NCI-H2081 (cell line): ENCODE measurements at places on chromosomes 4 and X.

- DNase-seq: no peak
Measured at GRCh38 chrX:11632732-11633131, 33.0 kb downstream of the ARHGAP6 start.

DNA sequence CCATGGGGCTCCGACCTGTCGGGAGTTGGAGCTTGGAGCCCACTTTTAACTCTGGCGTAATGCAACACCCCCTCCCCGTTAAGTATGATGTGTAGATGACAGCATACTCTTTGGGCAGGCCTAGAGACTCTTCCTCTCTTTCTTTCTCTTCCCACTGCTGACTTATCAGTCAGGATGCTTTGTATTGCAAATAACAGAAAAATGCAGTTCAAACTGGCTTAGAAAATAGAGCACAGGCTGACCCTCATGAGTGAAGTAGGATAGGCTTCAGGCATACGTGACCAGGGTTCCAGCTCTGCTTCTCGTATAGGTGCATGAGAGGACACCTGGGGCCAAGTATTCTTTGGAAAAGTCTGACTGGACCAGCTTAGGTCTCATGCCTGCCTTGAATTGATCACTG, 23.3 kb upstream of the RNF4 start:
- DNase-seq: no peak

DNA sequence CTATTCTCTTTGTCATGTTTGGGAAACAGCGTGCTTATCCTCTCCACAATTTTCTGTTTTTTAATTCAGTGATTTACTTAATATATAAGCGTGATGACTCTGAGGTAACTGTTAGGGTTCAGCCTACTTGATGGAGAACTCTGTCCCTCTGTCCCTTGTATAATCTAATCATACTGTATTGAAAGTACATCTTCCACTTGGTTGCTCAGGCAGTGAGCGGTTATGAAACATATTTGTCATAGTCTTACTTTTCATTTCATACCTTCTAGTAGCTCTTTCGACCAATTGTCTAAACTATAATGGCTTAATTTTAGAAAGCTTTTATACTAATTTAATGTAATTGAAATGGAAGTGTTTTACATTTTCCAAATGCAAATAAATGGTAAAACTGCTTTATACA, 469.0 kb downstream of the TLL1 start:
- DNase-seq: no peak

- peak; percentile 17 for DNase-seq
Measured at GRCh38 chrX:153554519-153555167, 37.2 kb downstream of the ATP2B3 start.

- no peak for DNase-seq
Measured at GRCh38 chrX:56728321-56728720, 722 bp upstream of the NBDY start.

- DNase-seq: no peak
Measured at GRCh38 chr4:48244665-48245064, 25.0 kb downstream of the TEC start.

DNA sequence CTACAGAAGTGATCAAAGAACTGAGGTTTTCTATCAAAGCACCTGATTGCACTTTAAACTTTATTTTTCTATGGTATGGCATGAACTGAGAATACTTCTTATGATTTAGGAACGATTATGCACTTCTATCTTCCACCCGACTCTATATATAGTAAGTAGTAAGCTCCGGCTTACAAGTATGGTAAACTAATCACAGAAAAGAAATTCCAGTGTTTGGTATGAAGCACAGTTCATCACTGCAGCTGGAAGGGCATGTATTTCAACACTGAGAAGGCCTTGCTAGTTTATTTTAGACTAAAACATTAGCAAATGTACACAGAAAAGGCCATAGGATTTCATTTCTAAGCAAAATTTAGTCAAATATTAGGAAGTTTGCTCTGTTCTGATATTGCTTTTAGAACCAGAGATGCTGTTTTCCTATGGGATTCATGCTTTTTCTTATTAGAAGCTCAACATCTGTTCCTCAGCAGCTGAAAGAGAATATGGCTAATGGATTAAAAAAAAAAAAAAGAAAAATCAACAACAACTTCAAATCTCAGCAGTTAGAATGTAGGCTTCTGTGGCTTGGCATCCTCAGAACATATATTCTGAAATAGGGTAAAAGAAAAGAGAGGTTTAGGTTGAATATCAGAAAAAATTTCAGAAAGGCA, 273.5 kb downstream of the C4orf33 start:
- no peak for DNase-seq

DNA sequence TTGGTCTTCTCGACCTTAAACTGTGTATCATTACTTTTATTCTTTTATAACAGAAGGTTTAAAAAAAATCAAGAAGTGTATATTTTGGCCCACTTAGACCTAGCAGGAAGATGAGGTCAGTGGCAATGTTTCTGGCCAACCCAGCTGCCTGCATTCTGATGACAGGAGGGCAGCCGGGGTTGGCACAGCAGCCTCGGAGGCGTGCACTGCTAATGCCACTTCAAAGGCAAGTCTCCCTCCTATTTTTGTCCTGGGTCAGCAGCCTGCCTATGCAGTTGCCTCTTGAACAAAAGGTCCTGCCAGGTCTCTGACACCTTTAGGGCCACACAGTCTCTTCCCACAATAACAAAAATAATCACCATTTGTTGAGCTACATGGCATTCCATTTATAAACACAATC, 89.4 kb upstream of the MYOZ2 start:
- DNase-seq: no peak

DNA sequence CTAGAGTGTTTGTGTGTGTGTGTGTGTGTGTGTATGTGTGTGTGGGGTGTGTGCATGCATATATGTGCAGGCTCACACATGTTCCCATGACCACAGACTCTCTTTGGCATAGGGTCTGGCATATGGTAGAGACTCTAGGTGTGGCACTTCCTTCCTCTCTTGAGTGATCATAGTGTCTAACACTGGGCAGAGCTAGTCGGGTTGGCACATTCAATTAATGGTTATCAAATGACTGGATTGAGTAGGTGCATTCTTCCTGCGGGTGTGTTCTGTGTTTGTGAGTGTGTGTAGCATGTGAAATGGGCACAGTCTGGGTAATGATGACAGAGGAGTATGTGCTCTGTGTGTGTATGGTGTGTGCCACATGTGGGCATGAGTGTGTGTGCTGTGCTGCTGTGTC, 106.5 kb downstream of the EFNB1 start:
- DNase-seq: no peak

GRCh38 chr4:153318696-153319320, 25.7 kb upstream of the MND1 start:
- DNase-seq: peak; percentile 30

DNA sequence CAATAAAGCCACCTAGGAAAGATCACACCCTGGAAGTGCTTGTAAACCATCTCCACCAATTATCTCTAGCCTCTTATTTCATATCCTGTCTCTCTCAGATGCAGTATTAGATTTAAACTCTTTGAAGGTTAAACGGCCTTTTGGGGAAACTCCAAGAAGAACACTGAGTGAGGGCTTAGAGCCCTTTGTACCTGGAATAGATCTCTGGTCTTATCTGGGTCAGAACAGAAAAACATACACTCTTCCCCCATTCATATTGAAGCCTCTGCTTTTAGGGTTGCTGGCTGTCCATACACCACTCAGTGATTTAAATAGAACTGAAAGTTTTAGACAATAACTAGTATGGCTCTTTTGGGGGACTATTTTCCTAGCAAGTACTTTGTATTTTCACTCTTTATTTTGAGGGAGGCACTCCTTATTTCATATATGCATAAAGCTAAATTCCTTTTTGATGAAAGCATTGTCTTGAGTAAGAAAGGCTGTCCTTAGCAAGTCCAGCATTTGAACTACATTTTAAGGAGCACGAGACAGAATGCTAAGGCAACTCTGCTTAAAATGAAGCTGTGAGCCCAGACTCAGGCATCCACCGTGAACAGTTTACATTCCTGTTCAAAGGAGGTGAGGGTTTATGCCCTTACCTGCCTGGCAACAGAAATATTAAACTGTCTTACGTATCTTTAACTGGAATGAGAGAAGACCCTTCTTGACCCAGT, 17.4 kb downstream of the YY2 start:
- DNase-seq: no peak

DNA sequence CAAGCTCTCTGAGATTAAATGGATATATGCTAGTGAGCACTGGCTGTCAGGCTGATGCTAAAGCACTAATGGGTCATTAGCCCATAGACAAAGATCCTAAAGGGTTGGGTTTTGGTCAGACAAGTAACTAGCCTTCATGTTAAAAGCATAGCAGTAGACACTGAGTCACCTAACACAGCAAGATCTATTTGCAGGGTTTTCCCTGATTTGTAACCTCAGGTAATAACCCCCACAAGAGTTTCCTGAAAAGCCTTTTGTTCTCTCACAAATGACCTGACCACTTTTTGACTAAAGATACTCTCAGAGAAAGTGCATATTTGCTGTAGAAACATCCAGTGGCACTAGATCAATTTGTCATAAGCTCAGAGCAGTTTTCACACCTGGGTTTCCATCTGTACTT, 251.1 kb upstream of the TEX13A start:
- no peak for DNase-seq

- no peak for DNase-seq
Measured at GRCh38 chr4:14100349-14100748, 472.8 kb upstream of the BOD1L1 start.

DNA sequence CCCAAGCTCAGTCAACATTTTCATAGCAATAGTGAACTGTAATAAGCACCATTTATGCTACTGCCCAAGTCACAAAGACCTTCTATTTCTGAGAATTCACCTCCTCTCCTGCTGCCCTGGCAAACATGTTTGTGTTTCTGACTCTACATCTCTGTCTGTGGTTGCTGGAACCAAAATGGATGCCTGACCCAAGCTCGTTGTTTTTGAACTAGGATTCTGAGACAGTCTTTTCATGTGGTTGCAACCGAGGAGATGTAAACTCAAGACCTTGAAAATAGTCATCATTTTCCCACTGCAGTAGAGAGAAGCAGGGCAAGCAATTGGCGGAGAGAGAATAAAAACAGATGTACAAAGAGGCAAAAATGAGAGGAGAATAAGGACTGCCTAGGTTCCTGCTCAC, 160.2 kb downstream of the RAB28 start:
- DNase-seq: no peak

- DNase-seq: no peak
Measured at GRCh38 chrX:24508375-24508774, 43.3 kb downstream of the PDK3 start.

GRCh38 chrX:26778320-26778888, 562.4 kb downstream of the MAGEB5 start:
- no peak for DNase-seq

DNA sequence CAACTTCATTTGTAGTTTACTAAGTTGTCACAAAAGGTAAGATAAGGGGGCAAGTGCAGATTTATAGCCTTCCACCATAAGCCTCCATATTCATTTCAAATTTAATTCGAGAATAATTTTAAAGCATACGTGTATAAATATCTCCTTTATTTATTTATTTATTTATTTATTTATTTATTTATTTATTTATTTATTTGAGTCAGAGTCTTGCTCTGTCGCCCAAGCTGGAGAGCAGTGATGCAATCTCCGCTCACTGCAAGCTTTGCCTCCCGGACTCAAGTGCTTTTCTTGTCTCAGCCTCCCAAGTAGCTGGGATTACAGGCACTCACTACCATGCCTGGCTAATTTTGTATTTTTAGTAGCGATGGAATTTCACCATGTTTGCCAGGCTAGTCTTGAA, 523.4 kb downstream of the FAT4 start:
- no peak for DNase-seq

DNA sequence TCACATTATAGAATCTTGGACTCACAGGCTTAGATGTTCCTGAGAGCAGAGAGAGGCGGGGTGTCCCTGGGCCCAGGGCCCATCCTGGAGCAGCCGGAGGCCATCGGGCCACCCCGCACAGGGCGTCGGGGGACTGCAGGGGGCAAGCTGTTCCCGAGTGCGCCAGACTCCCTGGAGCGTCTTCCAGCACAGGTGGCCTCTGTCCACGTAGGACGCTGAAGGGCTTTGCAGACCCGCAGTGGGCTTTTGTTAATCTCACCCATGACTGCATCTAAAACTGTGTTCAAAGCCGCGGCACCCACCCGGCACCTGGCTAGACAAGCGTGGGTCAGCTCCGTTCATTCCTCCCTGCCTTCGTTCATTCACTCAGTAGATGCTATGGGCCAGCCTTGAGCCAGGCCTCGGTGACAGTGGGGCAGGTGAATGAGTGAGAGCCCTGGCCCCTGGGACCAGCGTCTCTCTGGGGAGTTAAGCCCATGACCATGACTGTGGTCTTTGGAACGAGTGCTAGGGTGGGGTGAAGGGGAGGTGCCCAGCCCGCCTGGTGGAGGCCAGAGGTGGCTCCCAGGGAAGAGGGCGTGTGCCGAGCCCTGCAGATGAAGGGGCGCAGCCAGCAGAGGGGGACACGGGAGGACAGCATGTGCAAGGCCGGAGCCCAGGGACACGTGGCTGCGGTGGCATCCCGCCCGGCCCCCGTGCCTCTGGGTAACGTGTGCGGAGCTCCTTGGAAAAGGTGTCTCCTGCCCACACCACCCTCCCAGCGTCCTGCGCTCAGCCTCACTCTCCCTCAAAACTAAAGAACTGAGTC, 98.3 kb downstream of the HMX1 start:
- no peak for DNase-seq

- DNase-seq: no peak
Measured at GRCh38 chrX:50725310-50725709, 88.7 kb downstream of the SHROOM4 start.

- no peak for DNase-seq
Measured at GRCh38 chr4:2937146-2937857, 25.9 kb downstream of the NOP14 start.

DNA sequence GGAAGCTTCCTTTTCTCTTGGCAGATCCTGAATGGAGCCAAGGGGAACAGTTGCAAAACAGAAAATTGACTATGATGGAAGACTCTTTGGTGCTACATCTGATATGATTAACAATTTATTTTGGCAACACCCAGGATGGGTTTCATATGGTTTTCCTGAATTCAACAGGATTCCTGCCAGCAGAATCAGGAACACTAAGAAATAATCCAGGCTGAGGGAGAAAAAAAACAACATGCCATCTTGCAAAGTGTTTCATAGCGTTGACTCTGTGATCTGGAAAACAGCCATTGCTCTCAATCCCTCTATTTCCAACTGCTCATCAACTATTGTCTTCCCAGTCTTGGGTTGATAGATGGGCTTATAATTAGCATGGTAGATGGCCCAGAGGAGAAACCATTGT, 303.8 kb upstream of the KLF3 start:
- DNase-seq: no peak

- DNase-seq: no peak
Measured at GRCh38 chr4:95283320-95283719, 265.5 kb downstream of the UNC5C start.

- no peak for DNase-seq
Measured at GRCh38 chr4:53307210-53307609, 58.7 kb downstream of the SCFD2 start.

GRCh38 chr4:84932462-84932861, 34.0 kb downstream of the WDFY3 start:
- DNase-seq: no peak

DNA sequence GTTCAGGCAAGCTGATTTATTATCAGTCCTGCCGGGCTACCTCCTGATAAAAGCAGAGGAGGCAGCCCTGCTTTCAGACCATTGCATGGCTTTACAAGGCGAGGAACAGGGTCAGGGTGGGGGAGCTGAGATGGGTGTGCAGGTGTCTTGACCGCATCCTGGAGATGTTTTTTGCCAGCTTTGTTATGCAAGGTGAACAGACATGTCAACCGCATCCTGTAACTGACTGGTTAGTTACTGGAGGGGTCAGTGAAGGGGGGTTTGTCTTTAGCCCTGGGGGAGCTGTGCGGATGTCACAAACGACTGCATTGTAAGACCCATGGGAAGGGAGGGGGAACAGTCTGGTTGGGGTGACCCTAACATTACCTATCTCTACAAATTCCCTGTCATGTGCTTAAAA, 10.0 kb downstream of the ADAM29 start:
- DNase-seq: no peak

- DNase-seq: no peak
Measured at GRCh38 chr4:177246641-177247584, 62.8 kb upstream of the NEIL3 start.
